ENCODE measurements at places on chromosomes 11 and 22.

GRCh38 chr22:21802056-21802455, 65.4 kb downstream of the MAPK1 start:
- no peak for DNase-seq

- peak; percentile 44 for DNase-seq
Measured at GRCh38 chr11:120554766-120555432, 43.4 kb downstream of the GRIK4 start.

DNA sequence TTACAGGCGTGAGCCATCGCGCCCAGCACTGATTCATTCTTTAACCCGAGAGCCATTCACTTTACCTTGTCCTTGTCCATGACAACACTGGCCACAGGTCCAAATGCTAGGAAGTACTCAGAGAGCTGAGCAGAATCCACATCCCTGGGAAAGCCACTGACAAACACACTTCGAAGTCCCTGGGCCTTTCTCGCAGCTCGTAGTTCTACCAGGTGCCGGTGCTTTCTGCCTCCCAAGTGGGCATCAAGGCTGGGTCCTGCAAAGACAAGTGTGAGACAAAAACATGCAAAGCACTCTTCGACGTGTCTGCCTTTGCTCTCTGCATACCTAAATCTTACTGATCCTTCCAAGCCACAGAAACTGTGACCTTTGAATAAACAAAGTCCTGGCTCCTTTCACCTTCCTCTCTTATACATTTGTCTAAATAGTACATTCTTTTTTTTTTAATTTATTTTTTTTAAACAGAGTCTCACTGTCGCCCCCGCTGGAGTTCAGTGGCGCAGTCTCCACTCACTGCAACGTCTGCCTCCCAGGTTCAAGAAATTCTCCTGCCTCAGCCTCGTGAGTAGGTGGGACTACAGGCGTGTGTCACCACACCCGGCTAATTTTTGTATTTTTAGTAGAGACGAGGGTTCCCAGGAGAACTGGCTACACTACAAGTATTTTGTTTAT, 2.2 kb downstream of the TUT1 start:
- DNase-seq: no peak

DNA sequence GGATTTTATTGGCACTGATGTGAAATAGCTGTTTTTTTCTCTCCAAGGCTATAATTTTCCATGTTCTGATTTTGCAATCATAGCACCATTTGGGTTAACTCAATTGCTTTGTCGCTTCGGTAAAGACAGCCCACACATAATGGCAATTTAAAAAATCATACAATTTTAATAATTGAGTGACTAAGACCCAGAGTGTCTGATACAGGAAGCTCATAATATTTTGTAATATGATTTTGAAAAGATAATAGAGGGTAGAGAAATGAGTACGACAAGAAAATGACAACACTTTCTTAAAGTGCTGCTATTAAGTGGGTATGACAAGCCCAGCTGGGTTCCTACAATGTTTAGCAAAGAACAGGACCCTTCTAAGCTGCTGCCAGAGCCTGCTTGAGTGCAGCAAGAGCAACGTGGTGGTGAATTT, 439.1 kb downstream of the METTL15 start:
- no peak for DNase-seq

GRCh38 chr11:95593111-95593510, 196.5 kb downstream of the FAM76B start:
- peak; percentile 46 for DNase-seq

DNA sequence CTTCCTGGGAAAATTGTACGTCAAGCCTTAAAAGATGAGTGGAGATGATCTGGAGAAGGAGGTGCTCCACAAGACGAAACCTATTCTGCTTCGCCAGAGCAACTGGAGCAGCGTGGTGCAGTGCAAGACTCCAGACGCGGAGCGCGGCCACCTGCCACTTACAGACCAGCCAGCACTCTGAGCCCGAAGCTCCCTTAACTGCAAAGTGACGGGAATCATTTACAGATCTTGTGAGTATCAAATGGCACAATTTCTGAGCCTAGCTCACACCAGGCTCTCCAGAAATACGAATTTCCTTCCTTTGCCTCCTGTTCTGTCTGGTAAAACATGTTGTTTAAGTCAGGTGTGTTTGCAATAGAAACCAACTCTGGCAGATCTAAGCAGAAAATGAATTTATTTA, 369.3 kb downstream of the CADM1 start:
- DNase-seq: no peak

GRCh38 chr22:21448627-21449416, 18.4 kb upstream of the TMEM191C start:
- DNase-seq: no peak

DNA sequence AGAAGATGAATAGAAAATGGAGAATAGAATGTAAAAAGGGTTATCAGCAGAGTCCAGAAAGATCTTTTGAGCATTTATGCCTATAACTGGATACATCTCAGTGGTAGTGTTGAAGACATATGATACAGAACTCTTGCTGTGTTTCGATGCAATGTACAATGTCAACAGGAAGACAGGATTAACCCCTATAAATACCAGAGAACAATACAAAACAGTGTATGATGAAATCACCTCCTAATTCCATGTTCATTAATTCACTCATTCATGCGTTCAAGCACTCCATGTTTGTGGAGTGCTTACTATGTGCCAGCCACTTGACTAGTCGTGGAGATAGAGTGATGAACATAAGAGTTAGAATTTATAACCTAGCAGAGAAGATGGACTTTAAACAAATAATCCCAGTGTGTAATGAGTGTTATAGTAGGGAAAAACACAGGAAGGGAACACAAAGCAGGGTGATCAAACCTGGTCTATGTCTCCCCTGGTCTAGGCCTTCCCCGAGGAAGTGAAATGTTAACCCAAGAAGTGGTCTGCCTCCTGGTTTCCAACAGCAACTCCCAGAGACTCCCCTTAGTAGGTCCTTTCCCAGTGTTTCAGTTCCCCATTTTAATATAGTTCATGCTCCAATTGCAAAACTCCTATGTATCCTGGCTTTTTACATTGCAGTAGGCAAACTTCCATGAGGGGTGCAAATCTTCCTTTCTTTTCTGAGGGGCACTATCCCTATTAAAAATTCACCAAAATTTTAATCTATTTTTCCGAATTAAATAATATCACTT, 9.1 kb upstream of the SESN3 start:
- no peak for DNase-seq

- DNase-seq: no peak
Measured at GRCh38 chr22:49561976-49562375, 265.7 kb downstream of the BRD1 start.

GRCh38 chr11:1778141-1778911, 14.6 kb upstream of the CTSD start:
- DNase-seq: no peak

DNA sequence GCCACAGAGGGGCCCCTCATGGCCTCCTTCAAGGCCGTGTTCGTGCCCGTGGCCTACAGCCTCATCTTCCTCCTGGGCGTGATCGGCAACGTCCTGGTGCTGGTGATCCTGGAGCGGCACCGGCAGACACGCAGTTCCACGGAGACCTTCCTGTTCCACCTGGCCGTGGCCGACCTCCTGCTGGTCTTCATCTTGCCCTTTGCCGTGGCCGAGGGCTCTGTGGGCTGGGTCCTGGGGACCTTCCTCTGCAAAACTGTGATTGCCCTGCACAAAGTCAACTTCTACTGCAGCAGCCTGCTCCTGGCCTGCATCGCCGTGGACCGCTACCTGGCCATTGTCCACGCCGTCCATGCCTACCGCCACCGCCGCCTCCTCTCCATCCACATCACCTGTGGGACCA, 10.0 kb downstream of the CXCR5 start:
- DNase-seq: no peak

DNA sequence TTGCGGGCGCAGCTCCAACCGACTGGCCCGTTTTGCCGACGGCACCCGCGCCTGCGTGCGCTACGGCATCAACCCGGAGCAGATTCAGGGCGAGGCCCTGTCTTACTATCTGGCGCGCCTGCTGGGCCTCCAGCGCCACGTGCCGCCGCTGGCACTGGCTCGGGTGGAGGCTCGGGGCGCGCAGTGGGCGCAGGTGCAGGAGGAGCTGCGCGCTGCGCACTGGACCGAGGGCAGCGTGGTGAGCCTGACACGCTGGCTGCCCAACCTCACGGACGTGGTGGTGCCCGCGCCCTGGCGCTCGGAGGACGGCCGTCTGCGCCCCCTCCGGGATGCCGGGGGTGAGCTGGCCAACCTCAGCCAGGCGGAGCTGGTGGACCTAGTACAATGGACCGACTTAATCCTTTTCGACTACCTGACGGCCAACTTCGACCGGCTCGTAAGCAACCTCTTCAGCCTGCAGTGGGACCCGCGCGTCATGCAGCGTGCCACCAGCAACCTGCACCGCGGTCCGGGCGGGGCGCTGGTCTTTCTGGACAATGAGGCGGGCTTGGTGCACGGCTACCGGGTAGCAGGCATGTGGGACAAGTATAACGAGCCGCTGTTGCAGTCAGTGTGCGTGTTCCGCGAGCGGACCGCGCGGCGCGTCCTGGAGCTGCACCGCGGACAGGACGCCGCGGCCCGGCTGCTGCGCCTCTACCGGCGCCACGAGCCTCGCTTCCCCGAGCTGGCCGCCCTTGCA, 1.0 kb downstream of the FJX1 start:
- DNase-seq: peak; percentile 64

GRCh38 chr11:119479685-119480275, 56.8 kb upstream of the THY1 start:
- DNase-seq: peak; percentile 26

GRCh38 chr11:111585371-111585770, 16.9 kb upstream of the SIK2 start:
- DNase-seq: peak; percentile 75

DNA sequence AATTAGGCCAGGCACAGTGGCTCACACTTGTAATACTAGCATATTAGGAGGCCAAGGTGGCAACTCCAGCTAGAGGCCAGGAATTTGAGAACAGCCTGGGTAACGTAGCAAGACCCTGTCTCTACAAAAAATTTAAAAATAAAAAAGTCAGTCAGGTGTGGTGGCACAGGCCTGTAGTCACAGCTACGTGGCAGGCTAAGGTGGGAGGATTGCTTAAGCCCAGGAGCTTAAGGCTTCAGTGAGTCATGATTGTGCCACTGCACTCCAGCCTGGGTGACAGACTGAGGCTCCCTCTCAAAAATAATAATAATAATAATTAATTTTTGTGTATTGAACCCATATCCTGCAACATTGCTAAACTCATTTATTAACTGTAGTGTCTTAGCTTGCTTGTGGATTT, 15.3 kb upstream of the TRIM29 start:
- DNase-seq: no peak

DNA sequence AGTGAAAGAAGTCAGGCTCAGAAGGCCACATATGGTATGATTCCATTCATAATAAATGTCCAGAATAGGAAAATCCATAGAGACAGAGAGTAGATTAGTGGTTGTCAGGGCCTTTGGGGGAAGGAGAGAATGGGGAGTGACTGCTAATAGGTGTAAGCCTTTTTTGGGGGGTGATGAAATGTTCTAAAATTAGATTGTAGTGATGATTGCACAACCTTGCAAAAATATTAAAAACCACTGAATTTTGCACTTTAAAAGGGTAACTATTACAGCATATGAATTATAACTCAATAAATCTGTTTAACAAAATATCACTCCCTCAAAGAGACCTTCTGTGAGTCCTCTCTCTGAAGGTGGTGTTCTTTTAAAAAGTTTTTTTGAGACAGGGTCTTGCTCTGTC, 72.3 kb upstream of the GRK3 start:
- DNase-seq: no peak

GRCh38 chr11:130721736-130722135, 194.5 kb downstream of the SNX19 start:
- DNase-seq: peak; percentile 70

DNA sequence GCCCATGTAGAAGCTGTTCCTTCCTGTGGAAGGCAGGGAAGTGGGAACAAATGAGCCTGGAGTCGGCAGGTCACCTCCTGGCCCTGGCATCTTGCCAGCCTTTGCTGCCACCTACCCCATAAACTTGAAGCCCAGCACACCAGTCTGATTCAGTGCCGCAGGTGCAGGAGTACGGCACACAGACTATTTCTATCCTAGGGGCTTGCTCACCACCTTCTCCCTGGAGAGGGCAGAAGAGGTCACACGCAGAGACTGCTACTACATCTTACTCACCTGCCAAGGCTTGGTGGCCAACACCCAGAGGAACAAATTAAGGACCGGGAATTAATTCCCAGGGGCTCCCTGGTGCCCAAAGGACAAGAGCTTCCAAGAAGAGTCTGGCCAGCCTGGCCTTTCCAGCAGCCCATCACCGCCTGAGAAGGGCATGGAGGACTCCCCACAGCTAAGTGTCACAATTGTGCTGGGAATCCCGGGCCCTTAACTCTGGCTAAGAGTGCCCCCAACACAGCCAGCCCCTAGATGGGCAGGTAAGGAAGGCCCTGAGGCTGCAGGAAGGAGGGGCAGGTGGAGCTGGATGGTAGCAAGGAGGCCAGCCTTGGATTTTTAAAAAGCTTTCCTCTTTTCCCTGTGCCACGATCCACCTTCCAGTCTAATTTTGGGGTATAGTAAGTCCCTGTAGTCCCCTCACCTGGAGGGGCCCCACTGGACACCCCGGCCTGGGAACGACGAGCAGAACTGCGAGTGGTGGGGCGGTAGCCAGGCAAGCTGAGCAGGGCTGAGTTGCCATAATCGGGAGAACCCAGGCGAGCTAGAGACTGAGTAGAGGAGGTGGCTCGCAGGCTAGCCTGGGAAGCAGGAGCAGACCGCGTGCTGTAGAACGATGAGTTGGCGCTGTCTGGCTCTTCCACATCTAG, 6.9 kb downstream of the IL18BP start:
- DNase-seq: no peak

DNA sequence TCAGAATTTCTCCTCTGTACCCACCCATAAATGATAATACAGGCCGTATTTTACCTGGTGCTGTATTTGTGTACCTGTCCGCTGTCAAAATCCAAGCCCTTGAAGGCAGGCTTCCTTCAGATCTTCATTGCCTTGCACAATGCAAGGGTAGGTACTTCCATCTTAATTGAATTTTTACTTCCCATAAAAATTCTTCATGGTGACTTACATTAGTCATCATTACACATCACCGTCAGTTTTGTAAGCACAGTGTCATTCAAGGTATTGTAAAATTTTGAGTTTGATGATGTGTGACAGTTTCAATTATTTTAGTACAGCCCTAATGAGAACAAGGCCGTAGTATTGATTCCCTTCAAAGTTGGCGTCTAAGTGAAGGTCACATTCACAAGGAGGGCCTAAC, 770 bp upstream of the TSG101 start:
- DNase-seq: peak; percentile 23

DNA sequence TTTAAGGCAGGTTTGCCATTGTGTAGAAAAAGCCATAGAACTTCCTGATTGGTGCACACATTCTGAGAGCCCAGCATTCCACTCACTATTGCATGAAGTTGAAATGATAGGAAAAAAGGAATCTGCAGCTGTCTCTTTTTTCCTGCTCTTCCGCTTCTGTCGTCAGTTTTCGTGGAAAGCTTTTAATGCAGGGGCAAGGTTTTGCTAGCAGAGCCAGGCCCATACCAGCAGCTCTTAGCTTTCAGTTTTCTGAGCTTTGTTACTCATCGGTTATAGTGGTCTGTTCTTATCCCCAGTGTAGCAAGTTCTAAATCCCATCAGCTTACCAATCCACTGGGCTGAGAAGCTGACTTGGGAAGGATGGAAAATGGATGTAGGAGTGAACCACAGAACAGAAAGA, 162.9 kb upstream of the TTC12 start:
- DNase-seq: no peak
